Stimulated activated CD4-positive, alpha-beta T cell treated with anti-CD3 and anti-CD28 coated beads, Interleukin-12 subunit alpha, Interleukin-12 subunit beta, amount 100 ng/mL, for 24 hours (primary cell): ENCODE measurements at places on chromosomes 4 and X.

- DNase-seq: no peak
Observed at GRCh38 chrX:80808881-80809411, 731 bp downstream of the BRWD3 start.

DNA sequence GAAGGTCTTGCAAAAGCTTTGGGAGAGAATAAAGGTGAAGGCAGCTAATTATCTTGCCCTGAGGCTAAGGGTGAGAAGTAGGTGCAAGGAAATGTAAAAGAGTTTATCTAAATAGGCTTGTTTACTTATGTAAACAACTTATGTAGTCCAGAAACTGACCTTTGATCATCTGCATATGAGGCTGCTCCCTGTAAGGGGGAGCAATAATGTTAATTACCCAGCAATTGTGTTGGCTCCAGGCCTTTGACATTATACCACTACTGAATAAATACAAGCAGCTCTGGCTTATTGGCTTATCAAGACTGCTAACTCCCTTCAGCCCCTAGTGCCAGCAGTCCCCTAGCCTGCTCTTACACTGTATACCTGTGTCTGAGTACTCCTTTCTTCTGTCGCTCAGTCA is 303.7 kb upstream of the GNPDA2 start:
- DNase-seq: no peak

GRCh38 chrX:85907316-85907715 is 140.0 kb downstream of the CHM start:
- DNase-seq: no peak

GRCh38 chr4:168632301-168632725 is 135.5 kb downstream of the PALLD start:
- no peak for DNase-seq

DNA sequence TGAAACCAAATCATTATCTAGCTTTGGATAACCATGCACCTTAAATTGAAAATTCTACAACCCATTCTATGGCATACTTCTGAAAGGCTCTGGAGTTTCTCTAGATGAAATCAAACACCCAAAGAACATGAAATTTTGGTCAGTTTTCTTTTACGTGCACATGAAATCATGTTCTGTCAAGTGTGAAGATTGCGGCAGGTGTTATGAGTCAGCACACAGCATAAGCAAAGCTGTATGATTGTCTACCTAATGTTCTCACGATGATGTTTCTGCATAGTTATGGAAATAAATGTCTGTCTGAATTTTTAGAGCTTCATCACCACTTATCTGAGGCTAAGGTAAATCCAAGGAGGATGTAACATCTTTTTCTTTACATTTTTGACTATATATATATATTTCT is 495.3 kb downstream of the IL1RAPL1 start:
- DNase-seq: no peak

- DNase-seq: no peak
Observed at GRCh38 chr4:107837776-107838618, 13.3 kb downstream of the SGMS2 start.

DNA sequence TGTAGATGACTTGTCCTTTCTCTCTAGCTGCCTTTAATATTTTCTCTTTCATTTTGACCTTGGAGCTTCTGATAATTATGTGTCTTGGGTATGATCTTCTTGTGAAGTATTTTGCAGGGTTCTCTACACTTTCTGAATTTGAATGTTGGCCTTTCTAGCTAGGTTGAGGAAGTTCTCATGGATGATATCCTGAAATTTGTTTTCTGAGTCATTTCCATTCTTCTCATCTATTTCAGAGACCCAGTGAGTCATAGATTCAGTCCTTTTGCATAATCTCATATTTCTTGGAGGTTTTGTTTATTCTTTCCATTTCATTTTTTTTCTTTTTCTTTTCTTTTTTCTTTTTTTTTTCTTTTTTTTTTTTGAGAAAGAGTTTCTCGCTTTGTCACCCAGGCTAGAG is 585.7 kb upstream of the PABPC4L start:
- DNase-seq: no peak

- no peak for DNase-seq
Observed at GRCh38 chrX:95974890-95975289, 709.8 kb upstream of the DIAPH2 start.

- DNase-seq: no peak
Observed at GRCh38 chr4:16686195-16686594, 212.2 kb downstream of the LDB2 start.

DNA sequence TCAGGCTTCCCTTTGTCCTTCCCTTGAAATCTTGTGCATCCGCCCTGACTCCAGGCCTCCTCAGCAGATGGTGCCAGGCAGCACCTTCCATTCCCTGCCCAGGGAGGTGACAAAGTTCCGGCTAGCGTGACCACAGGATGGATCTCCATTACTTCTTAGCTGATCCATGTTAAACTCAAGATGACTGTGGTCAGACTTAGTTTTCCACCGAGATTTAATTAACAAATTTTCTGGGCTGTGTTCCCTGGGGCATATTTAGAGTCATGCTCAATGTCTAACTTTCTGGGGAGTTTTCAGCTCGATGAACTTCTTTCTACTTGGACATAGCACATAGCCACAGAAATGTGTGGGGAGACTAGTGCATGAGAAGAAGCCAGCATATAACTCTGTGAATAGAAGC is 215.1 kb upstream of the SFRP2 start:
- no peak for DNase-seq

DNA sequence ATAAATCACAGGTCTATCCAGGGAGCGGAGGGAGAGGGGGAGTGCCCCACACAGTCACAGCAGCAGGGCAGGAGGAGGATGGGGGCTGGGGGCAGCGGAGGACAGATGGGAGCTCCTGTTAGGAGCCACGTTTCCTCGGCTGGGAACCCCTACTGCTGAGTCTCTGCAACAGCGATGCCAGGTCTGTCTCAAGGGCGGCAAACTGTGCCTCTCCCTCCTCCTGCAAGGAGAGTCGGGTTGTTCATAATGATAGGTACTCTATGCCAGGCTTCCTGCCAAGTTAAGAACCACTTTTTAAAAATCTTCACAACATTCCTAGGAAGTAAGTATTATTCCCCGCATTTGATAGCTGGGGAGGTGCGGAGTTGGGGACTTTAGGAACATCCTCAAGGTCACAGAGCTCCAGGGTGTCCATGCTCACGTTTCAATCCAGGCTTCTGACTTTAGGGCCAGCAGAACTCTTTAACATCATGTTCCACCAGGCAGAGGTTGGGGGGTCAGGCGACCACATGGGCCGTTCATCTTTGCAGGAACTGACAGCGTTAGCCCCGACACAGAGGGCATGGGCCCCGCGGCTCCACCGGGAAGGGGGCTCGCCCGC is 98.3 kb upstream of the MAML3 start:
- DNase-seq: no peak

DNA sequence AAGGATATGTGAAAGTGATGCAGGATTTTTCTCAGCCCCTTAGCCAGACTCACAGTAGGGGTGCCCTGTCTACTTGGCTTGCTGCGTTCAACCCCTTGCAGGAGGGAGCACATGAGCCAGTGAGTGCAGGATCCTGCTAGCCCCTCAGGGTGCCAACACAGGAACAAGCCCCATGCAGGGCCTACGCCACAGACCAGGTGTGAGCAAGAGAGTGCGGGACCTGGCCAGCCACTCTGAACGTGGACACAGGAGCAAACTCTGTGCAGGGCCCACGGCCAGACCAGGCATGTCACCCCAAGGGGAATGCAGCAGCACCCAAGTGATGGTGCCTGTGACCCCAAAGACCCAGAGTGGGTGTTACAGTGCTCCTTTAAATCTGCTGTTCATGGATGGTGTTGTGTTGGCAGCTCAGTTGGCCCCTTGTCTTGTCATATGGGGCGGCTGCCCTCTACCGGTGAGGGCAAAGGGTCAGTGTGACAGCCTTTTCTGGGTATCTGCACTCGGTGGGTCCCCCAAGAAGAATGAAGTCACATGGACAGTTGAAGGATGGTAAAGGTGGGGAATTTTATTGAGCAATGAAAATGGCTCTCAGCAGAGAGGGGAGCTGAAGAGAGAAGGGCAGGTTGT is 188.4 kb upstream of the MAOA start:
- no peak for DNase-seq

- DNase-seq: no peak
Observed at GRCh38 chr4:16995451-16995850, 97.0 kb upstream of the LDB2 start.

- DNase-seq: no peak
Observed at GRCh38 chrX:47234583-47234982, 1.8 kb downstream of the USP11 start.

DNA sequence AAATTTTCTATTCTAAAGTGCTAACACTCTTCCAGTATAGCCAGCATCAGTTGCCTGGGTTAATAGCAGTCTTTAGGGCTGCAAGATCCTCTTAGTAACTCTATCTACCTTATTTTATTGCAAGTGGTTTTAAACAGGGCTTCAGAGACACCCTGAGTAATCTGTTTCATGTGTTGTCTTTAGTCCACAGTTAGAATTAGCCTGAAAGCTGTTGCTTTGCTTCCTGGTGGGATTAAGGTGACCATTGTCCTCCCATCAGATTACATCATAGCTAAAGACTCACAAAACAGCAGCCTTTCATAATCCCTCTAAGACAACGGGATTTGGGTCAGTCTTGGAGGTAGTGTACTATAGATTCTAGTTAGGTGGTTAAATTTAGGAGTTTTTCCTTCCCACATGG is 7.5 kb downstream of the UCHL1 start:
- no peak for DNase-seq

DNA sequence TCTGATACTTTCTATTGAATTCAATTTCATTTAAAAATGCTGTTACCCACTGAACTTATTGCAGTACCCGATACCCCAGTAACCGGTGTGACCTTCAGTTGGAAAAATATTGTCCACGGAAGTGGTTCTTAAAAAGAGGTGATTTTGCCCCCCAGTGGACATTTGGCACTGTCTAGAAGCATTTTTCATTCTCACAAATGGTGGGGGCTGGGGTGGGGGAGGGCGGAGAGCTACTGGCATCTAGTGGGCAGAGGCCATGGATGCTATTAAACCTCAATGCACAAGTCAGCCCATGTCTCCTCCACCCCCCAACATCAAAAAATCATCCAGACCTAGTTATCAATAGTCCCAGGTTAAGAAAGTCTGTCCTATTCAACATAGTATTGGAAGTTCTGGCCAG is 19.6 kb upstream of the CHM start:
- DNase-seq: no peak

DNA sequence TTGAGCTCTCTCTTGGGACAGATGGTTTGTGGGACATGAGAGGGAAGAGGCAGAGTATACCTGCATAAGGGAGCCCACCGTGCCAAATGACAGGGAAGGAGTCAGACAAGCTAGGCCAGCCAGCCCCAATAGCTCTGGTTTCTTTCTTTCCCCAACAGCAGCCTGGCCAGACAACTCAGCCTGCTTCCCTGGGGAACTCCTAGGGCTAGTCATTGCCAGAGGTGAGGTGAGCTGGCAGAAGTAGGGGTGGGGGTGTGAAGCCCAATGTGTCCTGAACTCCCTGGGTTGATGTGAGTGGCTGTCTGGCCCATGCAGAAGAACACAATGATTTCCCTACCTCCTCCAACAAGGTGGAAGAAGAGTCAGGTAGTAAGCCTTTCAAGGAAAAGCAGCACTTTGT is 135.5 kb downstream of the AMMECR1 start:
- no peak for DNase-seq

DNA sequence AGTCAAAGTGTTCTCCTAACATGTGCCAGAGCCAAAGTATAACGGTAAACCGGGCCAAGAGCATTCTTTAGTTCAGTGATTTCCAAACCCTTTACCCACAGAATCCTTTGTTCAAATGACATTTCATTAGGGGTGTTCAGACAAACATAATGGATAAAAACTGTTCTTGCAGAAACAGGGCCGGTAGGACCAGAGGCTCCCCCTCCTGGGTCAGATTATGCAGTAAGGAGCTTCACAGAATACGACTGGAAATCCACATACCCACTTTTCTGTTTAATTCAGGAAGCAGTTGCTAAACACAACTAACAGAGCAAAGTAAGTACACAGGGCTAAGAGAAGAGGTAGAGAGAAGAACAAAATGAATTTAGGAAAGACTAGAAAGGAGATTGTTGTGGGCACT is 46.6 kb upstream of the TMEM184C start:
- no peak for DNase-seq

DNA sequence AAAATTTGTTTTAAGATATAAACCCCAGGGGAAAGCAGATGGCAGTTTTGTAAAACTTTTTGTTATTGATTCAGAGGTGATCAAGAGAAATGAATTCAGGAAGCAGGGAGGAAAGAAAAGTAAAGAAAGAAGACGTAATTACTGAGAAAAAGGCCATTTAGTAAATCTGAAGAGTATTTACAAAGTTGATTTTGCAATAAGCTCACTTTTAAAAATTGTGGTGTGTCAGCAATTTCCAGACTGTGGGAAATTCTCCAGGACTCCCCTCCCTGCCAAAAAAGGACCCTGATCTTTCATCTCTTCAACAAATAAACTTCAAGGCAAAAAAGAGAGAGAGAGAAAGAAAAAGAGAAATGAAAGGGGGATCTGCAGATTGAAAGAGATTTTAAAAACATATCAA is 36.6 kb downstream of the PCYT1B start:
- no peak for DNase-seq

GRCh38 chr4:108049406-108049805 is 59.7 kb downstream of the HADH start:
- DNase-seq: no peak

DNA sequence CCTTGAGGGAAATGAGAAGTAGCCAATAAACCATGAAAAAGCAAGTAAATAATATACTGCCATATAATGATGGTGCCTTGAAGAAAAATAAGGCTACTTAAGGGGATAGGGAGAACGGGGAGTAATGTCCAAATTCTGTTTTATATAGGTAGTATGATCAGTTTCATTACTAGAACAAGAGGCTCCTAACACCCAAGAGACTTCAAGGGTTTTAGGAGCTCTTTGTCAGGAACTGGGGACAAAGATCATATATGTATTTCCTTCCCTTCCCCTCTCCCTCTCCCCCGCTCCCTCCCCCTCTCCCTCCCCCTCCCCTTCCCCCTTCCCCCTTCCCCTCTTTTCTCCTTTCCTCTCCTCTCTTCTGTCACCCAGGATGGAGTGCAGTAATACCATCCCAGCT is 127.3 kb downstream of the PTPN13 start:
- no peak for DNase-seq

GRCh38 chrX:133120406-133120805 is 23.5 kb upstream of the USP26 start:
- no peak for DNase-seq

DNA sequence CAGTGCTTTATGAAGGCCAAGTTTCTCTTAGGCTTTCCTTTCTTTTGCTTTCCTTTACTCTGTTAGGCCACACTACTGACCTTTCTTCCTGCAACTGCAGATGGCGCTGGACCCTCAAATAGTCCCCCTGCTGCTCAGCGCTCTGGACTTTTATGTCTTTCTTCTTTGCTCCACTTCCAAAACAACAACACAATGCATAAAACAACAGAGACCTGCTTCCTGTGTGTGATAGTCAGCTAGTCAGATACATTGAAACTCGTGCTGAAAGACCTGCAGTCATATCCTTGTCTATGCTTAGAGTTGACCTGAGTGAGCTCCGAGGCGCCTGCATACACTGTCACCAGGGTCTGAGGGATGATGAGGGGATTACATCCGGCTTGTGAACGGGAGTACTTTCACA is 108.9 kb upstream of the TEX13D start:
- no peak for DNase-seq

GRCh38 chr4:74559853-74560252 is 114.9 kb downstream of the AREG start:
- DNase-seq: no peak

- no peak for DNase-seq
Observed at GRCh38 chrX:133373386-133374079, 41.8 kb downstream of the GPC4 start.
